Hair follicular keratinocyte (primary cell): ENCODE measurements at places on chromosomes 2 and 18. TPM values are rescaled to one million over a fixed set of nuclear protein-coding genes. Genes with fewer than 3 reads are reported as not detected.

ST3GAL5 gene
- 12.9 and 18.4 TPM in 2 replicates for total RNA-seq

CCDC138 gene
- 2.3 and 10.7 TPM in 2 replicates for total RNA-seq

TFCP2L1 gene
- 11.2 and 16.7 TPM in 2 replicates for total RNA-seq

FAM110C gene
- total RNA-seq: 19.0 and 45.4 TPM in 2 replicates

ERMN gene
- not detected in 2 replicates for total RNA-seq

VWA3B gene
- total RNA-seq: 0.08 and 0.16 TPM in 2 replicates

GRB14 gene
- total RNA-seq: 8.9 and 15.4 TPM in 2 replicates

TSGA10 gene
- total RNA-seq: 1.3 and 1.5 TPM in 2 replicates

DSEL gene
- total RNA-seq: 1.6 and 2.2 TPM in 2 replicates

SP110 gene
- total RNA-seq: 5.4 and 8.9 TPM in 2 replicates

SH3RF3 gene
- total RNA-seq: 0.57 and 0.86 TPM in 2 replicates

BUB1 gene
- total RNA-seq: 14.4 and 46.6 TPM in 2 replicates

B3GNT7 gene
- 0.34 and 0.47 TPM in 2 replicates for total RNA-seq

WDFY1 gene
- total RNA-seq: 26.6 and 41.1 TPM in 2 replicates

NBAS gene
- 30.6 and 38.3 TPM in 2 replicates for total RNA-seq

RTP5 gene
- not detected in 2 replicates for total RNA-seq

TEKT4 gene
- not detected in 2 replicates for total RNA-seq

ANKRD30BL gene
- total RNA-seq: not detected in 2 replicates

ADAM23 gene
- total RNA-seq: 0.72 and 5.1 TPM in 2 replicates

CFAP65 gene
- not detected in 2 replicates for total RNA-seq

HTR2B gene
- not detected in 2 replicates for total RNA-seq

GPR39 gene
- 5.5 and 7.3 TPM in 2 replicates for total RNA-seq

DSG4 gene
- total RNA-seq: under 0.01 TPM in 1 of 2 replicates, not detected in the other

SERPINB13 gene
- 2.6 and 8.0 TPM in 2 replicates for total RNA-seq

GCG gene
- total RNA-seq: not detected in 2 replicates

LYPD1 gene
- not detected in 2 replicates for total RNA-seq

CPO gene
- not detected in 2 replicates for total RNA-seq

GALR1 gene
- not detected in 2 replicates for total RNA-seq

ANKAR gene
- 0.23 and 0.53 TPM in 2 replicates for total RNA-seq

OSR1 gene
- total RNA-seq: 4.5 and 8.1 TPM in 2 replicates

CCDC121 gene
- 0.84 and 1.0 TPM in 2 replicates for total RNA-seq

M1AP gene
- total RNA-seq: 3.3 TPM in 1 of 2 replicates, not detected in the other

TSPYL6 gene
- not detected in 2 replicates for total RNA-seq

STK36 gene
- total RNA-seq: 9.0 and 10.9 TPM in 2 replicates

UNC50 gene
- 47.1 and 49.7 TPM in 2 replicates for total RNA-seq

RUFY4 gene
- not detected in 2 replicates for total RNA-seq

ST6GAL2 gene
- total RNA-seq: 0.08 TPM in 1 of 2 replicates, not detected in the other

AQP12A gene
- total RNA-seq: not detected in 2 replicates

CCDC148 gene
- 0.19 TPM in 1 of 2 replicates, not detected in the other for total RNA-seq

EFR3B gene
- 0.55 and 0.61 TPM in 2 replicates for total RNA-seq
